ENCODE measurements at places on chromosomes 3 and 15. TPM values are rescaled to one million over a fixed set of nuclear protein-coding genes. Genes with fewer than 3 reads are reported as not detected.

The IL17RE gene
- 0.29 TPM for total RNA-seq

The SLC26A6 gene
- total RNA-seq = 30.8 TPM

The CCDC39 gene
- total RNA-seq = not detected

The ADAMTSL3 gene
- 0.72 TPM for total RNA-seq

The CPB1 gene
- 1.1 TPM for total RNA-seq

The OIP5 gene
- 0.88 TPM for total RNA-seq
